ENCODE measurements at places on chromosomes 3 and 15.

DNA sequence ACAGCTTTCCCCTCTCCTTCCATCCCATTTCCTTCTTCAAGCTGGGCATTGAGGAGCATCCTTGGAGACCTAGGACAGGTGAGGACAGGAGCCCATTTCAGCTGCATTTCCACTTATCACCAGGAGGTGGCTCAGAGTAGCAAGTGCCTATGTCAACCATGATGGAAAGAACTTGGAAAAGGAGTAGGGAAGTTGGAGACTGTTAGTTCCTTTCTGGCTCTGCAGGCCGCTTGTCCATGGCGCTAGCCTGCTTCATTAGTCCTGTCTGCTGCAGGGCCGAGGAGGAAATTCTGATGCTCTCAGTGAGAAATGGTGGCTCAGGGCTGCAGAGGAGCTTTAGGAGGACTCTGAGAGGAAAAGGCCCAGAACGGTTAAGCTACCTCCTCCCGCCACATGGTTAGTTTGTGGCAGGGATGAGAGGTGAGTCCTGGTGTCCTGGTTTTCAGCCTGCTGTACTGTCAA, 7.0 kb upstream of the CD276 start:
- no peak for DNase-seq

DNA sequence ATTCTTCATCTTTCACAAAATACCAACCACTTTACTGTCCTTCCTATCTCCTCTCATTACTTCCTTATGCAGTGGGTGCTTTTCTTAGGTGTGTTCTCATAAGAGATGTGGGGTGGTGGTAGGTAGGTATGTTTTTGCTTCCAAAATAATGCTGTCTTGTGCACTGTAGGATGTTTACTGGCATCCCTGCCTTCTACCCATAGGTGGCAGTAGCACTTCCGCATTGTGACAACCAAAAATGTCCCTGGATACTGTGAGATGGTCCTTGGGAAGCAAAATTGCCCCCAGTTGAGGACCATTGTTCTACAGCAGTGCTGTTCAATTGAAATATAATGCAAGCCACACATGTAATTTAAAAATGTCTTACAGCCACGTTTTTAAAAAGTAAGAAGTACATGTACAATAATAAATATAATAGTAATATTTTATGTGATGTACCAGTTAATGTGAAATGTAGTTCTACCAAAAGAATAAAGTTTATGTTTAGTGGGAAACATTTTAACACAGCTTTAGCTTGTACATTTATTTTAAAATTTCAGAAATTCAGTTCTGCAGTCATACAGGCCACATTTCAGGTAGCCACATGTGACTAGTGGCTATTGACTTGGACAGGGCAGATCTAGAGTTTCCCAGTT, 75.2 kb downstream of the NEO1 start:
- peak; percentile 10 for DNase-seq

DNA sequence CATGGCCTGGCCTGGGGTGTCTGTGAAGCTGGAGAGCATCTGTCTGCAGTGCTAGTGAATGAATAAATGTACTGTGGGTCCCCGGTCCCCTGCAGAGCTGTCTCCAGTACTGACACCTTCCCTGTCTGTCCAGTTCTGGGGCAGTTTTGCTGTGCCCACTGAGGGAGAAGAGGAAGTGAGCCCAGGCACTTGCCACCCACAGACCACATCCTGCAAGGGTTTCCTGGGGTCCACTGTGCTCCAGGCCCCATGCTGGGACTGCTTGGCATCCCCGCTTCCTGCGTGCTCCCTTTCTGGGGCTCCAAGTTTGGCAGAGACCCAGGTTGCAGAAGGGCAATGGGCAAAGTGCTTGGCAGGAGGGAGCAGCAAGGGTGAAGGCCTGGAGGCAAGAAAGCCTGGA, 4.9 kb upstream of the SLC6A6 start:
- peak; percentile 33 for DNase-seq

GRCh38 chr15:90327311-90327710, 24.8 kb upstream of the ZNF774 start:
- no peak for DNase-seq

- no peak for DNase-seq
Measured at GRCh38 chr3:116191409-116191808, 253.9 kb downstream of the LSAMP start.

GRCh38 chr3:49791571-49791970, 5.2 kb upstream of the IP6K1 start:
- no peak for DNase-seq

GRCh38 chr3:196988241-196989029, 19.8 kb upstream of the PIGZ start:
- no peak for DNase-seq

DNA sequence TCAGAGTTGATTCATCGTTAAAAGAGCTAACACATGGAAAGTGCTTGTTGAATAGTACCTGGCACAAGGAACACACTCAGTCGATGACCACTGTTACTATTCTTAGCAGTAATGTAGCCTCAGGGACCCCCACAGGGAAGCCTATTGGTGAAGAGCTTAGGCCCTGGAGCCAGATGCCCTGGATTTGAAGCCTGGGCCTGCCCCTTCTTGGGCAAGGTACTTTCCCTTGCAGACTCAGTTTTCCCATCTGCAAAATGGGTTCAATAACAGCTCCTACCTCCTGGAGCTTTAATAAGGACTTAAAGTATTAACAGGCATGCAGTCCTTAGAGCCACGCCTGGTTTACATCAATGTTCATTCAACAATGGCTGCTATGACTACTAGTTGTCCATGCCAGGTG, 96.9 kb upstream of the WNT5A start:
- DNase-seq, result no peak

Data from globus pallidus (tissue), 1 donor.